ENCODE measurements at places on chromosomes 2 and 18.

GRCh38 chr2:96150007-96150640, 4.9 kb upstream of the DUSP2 start:
- no peak for DNase-seq

DNA sequence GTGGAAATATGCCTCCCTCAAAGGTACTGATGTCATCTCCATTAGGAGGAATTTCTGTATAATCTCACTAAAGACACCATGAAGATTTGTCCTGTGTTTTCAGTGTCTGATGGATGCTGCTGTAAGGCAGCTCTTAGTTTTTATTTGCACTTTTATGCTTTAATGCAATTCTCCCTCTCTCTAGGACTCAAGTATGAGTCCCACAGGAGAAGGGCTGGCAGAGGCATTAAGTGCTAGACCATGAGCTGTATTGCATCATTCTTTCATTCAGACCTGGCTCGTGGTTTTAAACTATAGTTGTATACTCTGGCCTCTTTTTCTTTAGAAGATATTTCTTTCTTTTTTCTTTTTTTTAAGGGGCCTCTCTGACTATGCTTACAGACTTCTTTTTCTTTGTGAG, 805.6 kb downstream of the DPP10 start:
- DNase-seq: no peak

- no peak for DNase-seq
Observed at GRCh38 chr2:190802626-190803209, 77.9 kb upstream of the GLS start.

DNA sequence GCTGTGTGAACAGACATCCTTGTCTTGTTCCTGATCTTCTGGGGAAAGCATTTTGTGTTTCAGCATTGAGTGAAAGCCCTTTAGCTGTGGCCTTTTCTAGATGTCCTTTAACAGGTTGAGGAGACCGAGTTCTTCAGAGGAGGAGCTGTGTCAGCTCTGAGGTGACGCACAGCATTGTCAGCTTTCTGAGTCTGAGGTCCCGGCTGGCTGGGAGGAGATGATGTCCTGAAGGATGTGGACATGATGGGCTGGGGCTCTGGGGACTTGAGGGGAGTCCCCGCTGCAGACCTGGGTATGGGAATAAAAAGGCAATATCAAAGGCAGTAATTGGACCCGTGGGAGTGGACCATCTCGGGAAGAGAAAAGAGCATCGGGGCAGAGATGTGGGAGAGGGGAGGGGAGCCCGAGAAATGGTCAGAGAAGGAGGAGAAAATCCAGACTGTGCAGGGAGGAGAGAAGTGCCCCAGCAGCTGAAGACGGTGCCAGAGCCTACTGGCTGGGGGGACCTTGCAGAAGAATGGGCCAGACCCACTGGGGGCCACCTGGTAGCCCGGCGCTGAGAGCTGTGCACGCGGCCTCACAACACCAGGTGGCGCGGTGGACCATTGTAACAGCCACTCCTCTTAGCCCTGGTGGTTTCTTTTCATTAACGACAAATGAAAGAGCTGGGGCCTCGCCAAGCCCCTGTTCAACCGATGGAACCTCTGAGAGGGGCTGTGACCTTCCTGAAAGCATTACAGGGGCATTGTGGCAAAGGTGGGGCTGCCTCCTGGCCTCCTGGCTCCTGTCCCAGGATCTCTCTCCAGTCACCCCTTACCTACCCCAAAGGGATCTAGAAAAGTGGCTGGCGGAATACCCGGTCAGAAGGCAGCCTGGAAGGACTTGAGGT, 61.6 kb downstream of the ST3GAL5 start:
- DNase-seq: peak; percentile 87

DNA sequence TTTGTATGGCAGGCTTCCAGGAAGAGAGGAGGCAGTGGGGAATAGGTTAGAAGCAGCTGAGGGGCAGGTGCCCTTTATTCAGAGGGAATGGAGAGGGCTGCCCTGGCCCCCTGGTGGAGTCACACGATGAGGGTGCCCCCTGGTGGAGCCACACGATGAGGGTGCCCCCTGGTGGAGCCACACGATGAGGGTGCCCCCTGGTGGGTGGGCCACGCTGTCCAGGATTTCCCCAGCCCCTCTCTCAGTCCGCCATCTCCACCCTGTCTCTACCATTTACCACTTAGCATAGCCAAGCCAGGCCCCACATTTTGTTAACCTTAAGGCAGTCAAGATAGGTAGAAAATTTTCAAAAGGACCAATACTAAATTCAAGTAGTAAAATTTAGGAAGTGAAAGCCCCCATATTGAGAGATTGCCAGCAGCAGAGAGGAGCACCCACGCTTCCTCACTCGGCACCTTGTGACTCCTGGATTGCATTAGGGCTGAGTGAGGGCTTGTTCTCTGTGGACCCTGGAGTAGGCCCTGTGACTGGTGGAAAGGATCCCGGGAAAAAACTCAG, 10.4 kb upstream of the FAM228A start:
- peak; percentile 65 for DNase-seq

GRCh38 chr2:8508766-8509165, 173.1 kb upstream of the ID2 start:
- DNase-seq: no peak

DNA sequence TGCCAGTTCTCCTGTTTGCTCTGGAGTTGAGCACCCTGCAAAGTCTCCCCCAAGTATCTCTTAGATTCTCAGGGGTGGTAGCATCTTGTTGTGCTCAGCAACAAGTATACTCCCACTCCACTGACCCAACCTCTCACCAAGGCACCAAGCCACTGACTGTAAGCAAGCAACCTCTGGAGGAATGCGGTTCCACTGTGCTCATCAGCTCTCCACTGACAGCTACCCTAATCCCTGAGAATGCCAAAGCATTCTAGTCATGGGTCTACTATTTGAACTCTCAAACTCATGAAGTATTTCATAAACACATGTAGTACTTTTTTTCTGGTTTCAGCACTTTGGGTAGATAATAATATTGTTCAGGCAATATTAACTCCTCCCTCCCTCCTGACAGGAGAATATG, 170.0 kb downstream of the EPHA4 start:
- DNase-seq: no peak

DNA sequence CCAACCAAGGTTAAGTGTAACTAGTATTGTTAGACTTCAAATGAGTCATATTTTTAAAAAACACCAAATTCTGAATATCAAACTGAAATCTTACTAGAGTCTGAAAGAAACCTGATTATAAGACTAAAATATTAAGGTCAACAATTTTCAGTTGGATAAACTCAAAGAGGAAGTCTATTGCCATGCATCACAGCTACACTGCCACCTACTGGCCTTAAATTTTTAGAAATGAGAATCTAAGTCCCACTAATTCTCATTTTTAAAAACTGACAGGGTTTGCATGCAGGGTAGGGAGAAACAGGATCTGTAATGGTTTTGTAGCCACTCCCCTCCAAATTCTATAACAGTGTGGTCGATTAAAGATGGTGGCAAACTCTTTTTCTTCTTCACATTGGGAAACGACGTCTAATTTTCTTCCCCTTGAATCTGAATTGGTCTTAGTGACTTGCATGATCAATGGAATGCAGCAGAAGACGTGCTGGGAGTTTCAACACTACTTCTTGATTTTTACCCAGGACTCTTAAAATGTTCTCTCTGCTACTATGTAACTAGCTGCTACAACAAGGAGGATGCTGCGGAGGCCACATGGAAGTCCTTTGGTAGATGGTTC, 176.1 kb upstream of the SESTD1 start:
- no peak for DNase-seq

GRCh38 chr2:175152242-175152641, 15.8 kb downstream of the ATF2 start:
- DNase-seq: no peak

DNA sequence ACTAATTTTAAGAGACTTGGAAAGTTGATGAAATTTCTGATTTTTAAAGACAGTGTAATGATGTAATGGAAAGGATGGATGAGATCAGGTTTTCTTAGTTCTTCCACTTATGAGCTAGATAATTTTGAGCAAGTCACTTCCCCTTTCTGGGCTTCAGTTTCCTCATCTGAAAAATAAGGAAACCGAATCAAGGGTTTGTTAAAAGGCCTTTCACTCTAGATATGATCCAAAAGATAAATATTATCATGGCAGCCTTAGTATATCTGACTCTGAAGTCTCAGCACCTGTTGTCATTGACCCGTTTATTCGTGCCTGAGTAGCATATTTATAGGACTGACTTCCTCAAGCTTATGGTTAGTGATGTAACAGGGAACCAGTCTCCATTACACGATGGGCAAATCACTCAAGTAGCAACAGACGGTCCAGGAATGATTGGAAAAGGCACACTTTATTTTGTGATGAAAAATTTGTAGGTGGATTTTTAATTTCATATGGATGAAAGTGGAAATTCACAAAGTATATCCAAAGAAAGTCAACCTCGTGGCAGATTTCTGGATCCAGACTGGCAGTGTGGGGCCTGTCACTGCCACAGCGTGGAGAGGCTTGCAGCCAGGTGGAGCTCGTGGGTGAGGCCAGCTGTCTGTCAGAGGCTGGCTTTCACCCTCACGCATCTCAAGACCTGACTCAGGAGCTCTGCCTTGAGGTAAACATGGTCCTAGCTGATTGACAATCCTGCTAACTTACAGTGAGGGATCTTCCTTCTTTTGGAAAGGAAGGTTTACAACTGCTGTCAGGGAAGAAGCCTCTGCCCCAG, 137.9 kb upstream of the CXCR4 start:
- peak; percentile 20 for DNase-seq

DNA sequence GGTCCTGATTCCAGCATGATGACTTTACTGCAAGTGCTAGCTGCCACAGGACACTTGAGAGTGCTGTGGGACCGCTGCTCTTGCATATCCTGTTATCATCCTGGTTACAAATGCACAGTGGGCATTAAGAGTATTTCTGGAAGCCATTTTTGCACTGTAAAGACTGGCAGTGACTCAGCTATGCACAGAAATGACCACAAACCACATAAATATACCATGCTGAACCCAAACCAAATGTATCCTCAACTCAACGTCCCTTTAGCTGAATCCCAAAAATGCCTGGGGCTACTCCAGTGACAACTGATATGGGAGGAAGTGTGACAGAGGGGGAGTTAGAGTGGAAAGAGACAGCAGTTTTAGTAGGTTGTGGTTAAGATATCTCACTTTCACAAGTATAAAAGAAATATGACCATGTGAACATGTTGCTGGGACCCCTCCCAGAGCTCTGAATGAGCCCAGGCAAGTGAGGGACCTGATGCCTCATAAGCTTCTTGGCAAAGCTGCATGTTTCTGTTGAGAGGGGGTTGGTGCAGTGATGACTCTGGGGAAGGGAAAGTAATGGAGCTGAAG, 37.3 kb downstream of the RHBDD1 start:
- peak; percentile 42 for DNase-seq

DNA sequence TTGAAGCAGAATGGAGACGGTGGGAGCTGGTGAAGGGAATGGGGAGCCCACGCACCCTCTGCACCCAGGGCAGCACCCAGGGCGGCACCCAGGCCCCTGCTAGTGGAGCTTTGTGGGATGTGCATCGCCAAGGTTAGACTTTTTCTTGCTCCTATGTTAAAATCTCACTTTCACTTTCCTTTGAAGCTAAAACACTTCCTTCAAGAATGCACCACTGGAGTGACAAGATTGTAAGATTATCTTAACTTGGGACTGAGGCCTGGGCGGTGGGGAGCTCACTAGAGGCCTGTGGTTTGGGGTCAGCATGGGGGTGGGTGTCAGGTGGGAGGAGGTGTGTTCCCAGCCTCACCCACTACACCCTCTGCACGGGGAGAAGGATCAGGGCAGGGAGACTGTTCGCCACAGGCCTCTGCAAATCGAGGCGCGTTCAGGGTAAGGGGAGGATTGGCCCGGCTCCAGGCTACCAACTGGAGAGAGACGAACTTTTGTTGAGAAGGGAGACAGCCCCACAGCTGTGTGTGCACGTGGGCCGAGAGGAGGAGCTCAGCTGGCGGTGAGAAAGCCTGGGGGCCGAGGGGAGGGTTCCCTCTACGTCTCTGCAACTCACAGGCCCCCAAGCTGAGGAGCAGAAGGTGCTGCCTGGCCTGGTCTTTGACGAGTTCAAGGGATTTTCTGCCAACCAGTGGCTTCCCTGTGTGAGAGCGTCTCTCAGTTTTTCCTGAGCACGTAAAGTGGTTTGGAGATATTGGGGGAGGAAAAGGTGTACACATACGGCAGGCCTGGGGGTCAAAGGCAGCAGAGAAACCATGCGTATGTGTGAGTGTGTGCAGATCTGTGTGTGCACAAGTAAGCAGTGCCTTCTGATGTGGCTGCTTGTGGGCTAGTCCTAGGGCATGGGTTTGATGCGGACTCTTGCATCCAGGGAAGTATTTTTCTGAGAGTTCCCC, 147.7 kb downstream of the KLHL29 start:
- peak; percentile 61 for DNase-seq

DNA sequence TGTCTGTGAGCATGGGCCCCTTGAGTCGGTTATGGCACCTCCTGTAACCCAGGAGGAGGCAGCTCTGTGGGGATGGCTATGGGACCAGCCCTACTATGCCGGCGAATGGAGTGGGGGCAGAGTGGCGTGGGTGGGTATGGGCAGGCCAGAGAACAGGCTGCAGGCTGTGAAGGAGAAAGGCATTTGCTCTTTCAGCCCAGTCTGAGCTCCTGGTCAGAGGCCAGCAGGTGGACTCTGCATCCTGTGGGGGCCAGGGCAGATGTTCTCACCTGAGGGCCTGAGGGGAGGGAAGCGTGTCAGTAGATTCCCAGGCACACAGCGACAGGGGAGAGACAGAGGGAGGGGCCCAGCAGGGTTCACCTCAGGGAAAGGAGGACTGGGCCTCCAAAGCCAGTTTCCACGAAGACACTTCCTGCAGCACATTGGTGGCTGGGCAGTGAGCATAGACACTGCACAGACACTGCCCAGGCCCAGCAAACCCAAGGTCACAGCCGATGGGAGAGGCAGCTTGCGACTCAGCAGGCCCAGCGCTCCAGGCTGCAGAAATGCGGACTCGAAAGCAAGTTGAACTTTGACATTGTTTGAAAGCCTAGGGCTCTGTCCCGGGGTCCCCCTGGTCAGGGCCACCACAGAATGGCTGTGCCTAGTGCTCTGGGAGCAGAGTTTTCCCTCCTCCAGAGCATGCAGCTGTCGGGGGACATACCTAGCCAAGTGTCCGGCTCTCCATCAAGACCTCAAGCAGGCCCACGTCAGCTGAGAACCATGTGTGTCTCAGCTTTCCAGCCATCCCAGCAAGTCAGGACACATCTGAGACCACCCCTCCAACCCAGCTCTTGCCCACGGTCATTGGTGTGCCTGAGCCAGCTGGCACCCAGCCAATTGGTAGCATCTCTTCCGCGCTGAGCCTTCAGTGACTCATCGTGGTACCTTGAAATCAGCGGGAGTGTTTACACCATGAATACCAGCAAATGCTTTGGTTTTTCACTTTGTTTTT, 53.8 kb downstream of the TGOLN2 start:
- peak; percentile 12 for DNase-seq

GRCh38 chr2:104858006-104858978, 4.4 kb downstream of the POU3F3 start:
- DNase-seq: no peak
